ENCODE measurements at places on chromosomes 16 and 17.

DNA sequence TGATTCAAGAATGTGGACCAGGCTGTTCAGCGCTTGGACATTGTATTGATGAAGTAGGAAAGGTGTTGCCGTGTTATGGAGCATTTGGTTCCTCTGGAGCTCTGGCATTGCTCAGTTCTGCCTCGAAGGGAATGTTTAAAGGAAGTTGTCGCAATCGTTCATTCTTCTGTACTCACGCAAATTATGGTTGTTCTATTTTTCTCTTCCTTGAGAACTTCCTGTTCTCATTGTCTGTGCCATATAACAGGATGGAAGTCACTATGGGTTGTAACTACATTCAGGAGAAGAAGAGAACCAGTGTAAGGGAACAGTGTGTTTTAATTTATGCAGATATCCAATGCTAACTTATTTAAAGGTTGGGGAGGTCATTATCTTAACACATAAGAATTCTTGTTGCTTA is 13.0 kb downstream of the PCTP start:
- DNase-seq = no peak

DNA sequence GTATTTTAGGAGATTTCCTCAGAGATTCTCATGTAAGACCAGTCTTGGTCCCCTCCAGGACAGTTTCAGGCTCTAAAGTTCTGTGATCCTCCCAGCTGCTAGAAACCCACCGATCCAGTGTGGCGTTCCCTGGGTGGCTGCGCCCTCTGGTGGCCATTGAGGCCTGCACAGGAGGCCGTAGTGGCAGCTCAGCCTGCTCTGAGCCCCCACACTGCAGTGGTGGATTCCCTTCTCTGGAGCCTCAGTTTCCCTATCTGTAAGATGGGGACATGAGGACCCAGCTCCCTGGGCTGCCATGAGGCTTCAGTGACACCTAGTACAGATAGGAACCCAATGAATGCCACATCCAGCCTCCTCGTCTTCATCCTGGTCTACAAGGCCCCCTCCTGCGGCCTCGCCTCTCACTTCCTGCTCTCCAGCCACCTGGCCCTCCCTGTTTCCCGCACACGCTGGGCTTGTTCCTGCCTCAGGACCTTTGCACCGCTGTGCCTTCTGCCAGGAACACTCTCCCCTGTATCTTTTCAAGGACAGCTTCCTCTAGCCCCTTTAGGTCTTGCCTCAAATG is 16.5 kb downstream of the CCDC102A start:
- peak; percentile 92 for DNase-seq

GRCh38 chr17:13777003-13777402 is 175.3 kb upstream of the HS3ST3A1 start:
- DNase-seq = no peak

- DNase-seq = no peak
Observed at GRCh38 chr17:51487947-51488346, 227.6 kb downstream of the UTP18 start.

DNA sequence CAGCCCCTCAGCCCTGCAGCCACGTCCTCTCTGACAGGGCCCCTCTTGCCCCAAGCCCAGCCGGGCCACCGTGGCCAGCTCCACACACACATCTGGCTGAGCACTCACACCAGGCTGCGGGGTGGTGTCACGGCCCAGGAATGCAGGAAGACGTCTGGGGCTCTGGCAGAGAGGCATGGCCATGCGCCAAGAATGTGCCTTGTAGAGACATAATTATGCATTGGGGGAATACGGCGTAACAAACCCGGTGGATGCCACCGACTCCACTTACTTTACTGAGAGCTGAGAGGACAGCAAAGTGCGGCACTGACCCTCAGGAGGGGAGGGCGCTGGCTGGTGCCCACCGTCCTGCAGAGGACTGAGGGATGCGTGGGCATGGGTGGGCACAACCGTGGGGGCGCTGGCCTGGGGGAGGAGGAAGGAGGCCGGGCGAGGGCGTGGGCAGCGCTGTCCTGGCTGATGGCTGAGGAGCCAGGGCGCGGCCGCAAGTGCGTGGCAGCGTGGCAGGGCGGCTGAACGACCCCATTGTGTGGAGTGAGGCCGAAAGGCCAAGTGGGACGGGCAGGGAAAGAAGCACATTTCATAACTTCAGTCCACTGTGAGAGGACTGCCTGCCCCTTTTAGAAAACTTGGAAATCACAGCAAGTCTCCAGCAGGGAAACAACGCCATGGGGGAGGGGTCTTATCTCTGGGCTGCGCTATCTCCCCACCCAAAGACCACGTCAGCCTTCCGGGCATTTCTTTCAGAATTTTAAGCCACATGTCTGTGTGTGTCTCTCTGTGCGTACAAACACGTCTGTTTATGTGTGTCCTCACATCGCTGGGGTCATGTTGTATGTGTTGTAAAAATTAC is 30.6 kb downstream of the METRNL start:
- peak; percentile 97 for DNase-seq

DNA sequence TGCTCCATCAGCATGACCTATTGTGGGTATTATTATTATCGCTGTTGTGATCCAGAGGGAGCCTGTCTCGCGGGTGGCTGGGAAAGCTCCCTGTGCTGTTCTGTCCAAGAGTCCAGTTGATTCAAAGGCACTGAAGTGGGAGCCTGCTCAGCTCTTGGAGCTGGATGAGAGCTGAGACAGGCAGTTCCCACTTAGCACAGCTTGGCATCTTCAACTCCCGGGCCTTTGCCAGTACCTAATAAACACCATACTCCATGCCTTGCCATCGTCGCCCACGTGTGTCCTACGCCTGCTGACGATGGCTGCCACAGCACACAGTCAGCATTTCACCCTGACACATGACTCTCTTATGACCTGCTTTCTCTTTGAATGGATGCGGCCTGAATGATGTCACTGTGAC is 32.6 kb downstream of the RTN4RL1 start:
- DNase-seq = no peak

DNA sequence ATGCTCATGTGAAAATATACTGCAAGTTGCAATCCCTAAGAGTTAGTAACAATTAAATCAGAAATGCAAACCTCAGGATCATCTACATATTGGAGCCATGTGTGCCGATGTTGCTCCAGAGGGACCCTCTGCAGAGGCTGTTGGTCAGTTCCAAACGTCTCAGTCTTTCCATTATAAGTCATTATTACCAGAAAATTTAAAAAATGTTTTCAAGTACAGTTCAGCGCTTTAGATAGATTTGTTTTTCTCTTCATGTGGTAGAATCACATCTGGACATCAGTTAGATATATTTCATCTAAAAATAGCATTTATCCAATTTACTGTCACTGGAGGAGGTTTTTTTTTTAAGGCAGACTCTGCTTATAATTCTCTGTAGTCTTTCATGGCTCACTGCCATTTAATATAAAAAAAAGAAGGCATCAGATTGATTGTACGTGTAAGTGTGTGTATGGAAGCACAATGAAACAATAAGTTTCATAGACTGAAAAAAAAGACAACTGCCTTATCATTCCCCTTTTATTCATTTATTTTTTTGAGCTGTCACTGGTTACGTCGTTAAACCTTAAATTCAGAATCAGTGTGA is 46.1 kb upstream of the MARCHF10 start:
- DNase-seq = no peak

DNA sequence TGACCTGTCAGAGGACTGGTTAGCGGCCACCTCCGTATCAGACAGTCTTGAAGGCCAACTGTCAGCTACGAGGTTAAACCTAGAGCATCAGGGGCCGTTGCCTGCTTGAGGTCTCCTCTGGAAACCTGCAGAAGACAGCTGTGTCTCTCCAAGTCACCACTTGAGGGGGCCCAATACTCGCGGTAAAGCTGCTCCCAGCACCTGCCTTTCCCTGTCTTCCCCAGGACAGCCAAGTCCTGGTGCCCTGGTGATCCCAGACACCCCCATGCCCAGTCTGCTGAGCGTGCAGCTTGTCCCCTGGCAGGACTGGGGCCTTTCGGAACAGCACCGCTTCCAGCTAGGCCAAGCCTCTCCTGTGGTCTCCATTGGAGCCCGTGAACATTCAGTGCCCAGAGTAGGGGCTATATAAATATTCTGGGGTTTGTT is 80.1 kb downstream of the DNAH17 start:
- peak; percentile 91 for DNase-seq

GRCh38 chr17:74297941-74298340 is 23.9 kb downstream of the DNAI2 start:
- DNase-seq = no peak

GRCh38 chr16:68406458-68407152 is 41.7 kb downstream of the SMPD3 start:
- no peak for DNase-seq

GRCh38 chr17:19304209-19304608 is 58.3 kb downstream of the B9D1 start:
- no peak for DNase-seq

- no peak for DNase-seq
Observed at GRCh38 chr16:997440-998051, 16.0 kb downstream of the SOX8 start.

DNA sequence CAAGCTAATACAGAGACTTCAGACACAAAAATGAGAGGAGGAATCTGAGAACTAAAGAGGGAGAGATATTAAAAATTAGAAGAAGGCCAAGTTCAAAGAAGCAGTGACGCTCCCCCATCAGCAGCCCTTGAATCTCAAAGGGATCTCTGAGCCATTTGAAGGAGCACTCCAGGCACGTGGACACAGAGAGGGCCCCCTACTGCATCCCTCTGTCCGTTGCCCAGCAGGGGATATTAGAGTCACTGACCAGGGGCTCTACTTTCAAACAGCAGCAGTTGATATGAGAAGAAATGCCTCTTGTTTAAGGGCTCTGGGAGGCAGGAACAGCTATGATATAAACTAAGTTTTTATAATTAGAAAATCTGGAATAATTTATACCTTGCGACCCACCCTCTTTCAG is 479.0 kb upstream of the SALL1 start:
- DNase-seq = no peak

- DNase-seq = no peak
Observed at GRCh38 chr17:17156107-17156506, 50.0 kb downstream of the PLD6 start.
